ENCODE measurements at places on chromosomes 12 and 14.

GRCh38 chr12:68609998-68610369, 715 bp upstream of the RAP1B start:
- peaks cover 20% of the 10 kb centered on the region for H3K4me1 ChIP-seq
- peak; percentile 57 for DNase-seq
- H3K27ac ChIP-seq, result peak overlapping the region; percentile 92
- H3K4me3 ChIP-seq, result peak overlapping the region; percentile 85

DNA sequence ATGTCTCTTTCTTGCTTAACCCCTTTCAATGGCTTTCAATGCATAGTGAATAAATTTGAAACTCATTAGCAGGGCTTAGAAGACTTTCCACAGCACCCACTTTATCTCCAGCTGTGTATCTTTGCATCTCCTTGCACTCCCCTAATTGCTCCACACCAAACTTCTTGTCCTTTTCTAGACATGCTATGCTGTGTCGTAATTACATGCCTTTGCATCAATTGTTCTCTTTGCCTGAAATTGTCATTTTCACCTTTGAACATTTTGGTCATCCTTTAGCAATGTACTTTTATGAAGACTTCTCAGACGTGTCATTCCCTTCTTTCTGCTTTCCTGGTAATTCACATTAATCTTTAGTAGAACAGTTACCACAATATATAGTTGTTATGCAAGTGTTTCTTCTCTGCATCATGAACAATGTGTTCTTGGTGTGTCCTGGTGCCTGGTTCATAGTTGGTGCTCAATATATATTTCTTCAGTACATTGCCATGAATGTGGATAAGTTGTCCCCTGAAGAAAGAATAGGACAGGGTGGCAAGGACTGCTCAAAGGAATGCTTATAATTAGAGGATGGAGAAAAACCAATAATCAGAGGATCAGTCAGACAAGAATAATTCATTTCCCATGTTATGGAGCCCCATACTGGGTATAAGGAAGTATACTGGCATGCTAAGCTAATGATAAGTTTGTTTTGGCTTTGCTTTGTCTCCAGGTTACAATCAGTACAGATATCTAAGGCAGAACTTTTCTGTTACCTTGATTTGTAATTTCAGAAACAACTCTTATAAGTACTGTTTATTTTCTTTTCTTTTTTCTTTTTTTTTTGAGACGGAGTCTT, 27.2 kb downstream of the ARF6 start:
- H3K4me3 ChIP-seq, result no peak overlapping the region
- no peaks in the 10 kb centered on the region for H3K27me3 ChIP-seq
- no peaks in the 10 kb centered on the region for H3K4me1 ChIP-seq
- no peaks in the 10 kb centered on the region for H3K36me3 ChIP-seq
- DNase-seq, result no peak

DNA sequence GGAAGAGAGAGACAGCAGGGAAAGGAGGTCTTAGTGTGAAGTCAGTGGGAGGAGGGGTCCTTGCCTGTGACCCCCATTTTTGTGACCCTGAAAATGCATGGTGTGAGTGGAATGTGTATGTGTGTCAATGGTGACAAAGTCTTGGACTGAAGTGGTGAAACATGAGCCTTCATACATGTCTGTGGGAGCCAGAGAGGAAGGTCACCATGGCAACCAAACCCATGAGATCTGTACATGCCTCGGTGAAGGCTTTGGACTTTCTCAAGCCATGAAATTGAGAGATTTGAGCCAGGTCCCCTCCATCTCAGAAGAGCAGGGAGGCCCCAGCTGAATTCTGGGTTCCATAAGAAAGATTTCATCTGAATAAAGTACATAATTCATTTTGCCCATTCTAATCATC, 108.7 kb downstream of the TTC8 start:
- no peaks in the 10 kb centered on the region for H3K4me1 ChIP-seq
- no peak for DNase-seq
- H3K27ac ChIP-seq, result no peak overlapping the region
- H3K27me3 ChIP-seq, result no peaks in the 10 kb centered on the region
- H3K36me3 ChIP-seq, result no peaks in the 10 kb centered on the region

- H3K4me3 ChIP-seq, result no peak overlapping the region
- no peak overlapping the region for H3K27ac ChIP-seq
- H3K4me1 ChIP-seq, result no peaks in the 10 kb centered on the region
- no peaks in the 10 kb centered on the region for H3K36me3 ChIP-seq
- DNase-seq, result no peak
- H3K27me3 ChIP-seq, result peaks cover 15% of the 10 kb centered on the region
Measured at GRCh38 chr14:100857233-100857922, 31.5 kb downstream of the MEG3 start.

GRCh38 chr12:131362291-131363211, 348.3 kb upstream of the SFSWAP start:
- H3K27ac ChIP-seq, result no peak overlapping the region
- H3K27me3 ChIP-seq, result no peaks in the 10 kb centered on the region
- no peak overlapping the region for H3K4me3 ChIP-seq
- H3K4me1 ChIP-seq, result no peaks in the 10 kb centered on the region
- DNase-seq, result no peak
- no peaks in the 10 kb centered on the region for H3K36me3 ChIP-seq

DNA sequence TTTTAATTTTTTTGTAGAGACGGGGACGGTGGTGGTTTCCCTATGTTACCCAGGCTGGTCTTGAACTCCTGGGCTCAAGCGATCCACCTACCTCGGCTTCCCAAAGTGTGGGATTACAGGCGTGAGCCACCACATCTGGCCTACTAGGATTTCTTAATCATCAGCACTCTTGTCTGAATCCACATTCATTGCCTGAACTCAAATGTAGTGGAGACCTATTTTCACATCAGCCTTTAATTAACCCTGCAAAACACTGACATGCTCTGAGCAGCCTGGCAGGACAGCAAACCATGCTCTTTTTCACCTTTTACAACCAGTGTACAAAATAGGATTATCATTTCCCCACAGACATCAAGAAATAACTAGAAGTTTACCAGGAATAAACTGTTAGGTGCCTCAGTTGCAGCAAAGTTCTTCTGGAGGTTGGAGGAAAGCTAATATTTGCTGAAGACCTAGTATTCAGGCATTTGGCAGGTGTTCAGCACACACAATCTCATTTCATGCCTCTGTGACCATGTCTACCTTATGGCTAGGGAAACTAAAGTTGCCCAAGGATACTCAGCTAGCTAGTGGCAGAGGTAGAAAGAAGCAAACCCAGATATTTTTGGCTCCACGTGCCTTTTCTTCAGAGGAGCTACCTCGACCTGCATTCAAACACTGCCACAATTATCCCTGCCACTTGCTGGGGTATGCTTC, 37.7 kb downstream of the CFL2 start:
- H3K27ac ChIP-seq, result no peak overlapping the region
- no peaks in the 10 kb centered on the region for H3K27me3 ChIP-seq

- H3K27me3 ChIP-seq, result no peaks in the 10 kb centered on the region
- no peaks in the 10 kb centered on the region for H3K36me3 ChIP-seq
- no peaks in the 10 kb centered on the region for H3K4me1 ChIP-seq
Measured at GRCh38 chr14:92724516-92725340, 23.7 kb downstream of the LGMN start.

DNA sequence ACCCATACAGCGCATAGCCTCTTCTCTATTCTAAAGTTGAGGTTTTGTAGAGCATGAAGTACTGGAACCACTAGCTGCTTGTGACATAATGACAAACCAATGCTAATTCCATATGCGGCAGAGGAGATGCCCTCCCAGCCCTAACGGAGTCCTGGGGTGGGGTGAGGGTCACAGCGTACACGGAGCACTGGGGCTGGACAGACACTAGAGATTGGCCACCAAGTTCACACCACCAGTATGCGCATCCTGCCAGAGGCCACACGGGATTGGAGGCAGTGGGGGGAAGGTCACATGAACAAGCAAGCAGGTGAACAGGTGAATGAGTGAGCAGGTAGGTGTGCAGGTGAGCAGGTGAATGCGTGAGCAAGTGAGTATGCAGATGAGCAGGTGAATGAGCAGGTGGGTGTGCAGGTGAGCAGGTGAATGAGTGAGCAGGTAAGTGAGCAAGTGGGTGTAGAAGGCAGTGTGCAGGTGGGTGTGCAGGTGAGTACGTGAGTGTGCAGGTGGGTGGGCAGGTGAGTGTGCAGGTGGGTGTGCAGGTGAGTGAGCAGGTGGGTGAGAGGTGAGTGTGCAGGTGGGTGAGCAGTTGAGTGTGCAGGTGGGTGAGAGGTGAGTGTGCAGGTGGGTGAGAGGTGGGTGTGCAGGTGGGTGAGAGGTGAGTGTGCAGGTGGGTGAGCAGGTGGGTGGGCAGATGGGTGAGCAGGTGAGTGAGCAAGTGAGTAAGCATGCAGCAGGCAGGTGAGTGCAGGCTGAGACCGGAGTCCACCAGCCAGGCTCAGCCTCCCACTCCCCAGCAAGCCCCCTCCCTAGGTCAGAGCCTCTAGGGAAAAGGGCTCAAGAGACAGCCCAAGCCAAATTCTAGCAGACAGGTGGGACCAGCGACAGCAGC, 52.7 kb downstream of the CCDC85C start:
- H3K36me3 ChIP-seq, result no peaks in the 10 kb centered on the region
- DNase-seq, result no peak
- no peaks in the 10 kb centered on the region for H3K4me1 ChIP-seq
- no peak overlapping the region for H3K4me3 ChIP-seq

GRCh38 chr12:6328945-6329702, 12.8 kb downstream of the TNFRSF1A start:
- no peak for DNase-seq
- H3K36me3 ChIP-seq, result peaks cover 9% of the 10 kb centered on the region
- no peak overlapping the region for H3K4me3 ChIP-seq
- H3K4me1 ChIP-seq, result peaks cover 21% of the 10 kb centered on the region
- no peaks in the 10 kb centered on the region for H3K27me3 ChIP-seq
- H3K27ac ChIP-seq, result no peak overlapping the region

DNA sequence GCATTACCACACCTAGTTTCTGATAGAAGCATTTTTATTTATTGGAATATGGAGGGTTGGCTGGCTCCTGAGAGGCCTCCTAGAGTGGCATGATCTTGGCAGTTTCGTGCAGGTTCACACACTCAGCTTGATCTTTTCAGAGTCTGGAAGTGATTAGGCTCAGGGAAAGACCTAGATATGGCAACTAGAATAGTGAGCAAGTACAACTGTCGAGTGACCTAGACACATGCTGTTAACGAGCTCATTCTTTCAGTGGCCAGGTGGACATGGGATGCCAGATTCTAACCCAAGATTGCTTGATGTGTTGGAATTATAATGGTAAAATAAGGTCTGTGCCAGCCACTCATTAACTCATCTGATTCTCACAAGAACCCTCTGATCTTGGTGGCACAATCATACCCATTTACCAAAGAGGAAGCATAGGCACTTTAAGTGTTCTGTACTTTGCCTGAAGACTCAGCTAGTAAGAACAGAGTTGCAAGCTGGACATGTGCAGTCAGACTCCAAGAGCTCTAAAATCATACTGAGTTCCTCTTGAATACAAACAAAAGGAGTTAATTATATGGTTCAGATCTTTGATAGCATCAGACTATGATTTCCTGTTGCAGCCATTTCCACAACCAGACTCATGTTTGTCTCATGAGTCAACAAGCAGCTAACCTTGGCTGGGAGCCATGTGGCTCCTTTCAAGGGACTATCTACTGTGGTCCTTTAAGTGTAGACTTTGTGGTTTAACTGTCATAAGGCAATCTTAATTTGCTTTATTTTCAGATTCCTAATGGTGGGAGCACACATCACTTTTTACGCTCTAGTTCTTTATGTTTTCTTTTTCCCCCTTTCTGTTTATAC, 144.2 kb downstream of the PLEKHA5 start:
- no peaks in the 10 kb centered on the region for H3K36me3 ChIP-seq
- no peak overlapping the region for H3K4me3 ChIP-seq
- DNase-seq, result no peak
- H3K4me1 ChIP-seq, result no peaks in the 10 kb centered on the region

GRCh38 chr12:459430-460258, at the start of gene B4GALNT3:
Gene B4GALNT3, plus strand, starts transcription at chr12:459939. Its CDS starts 438 bp downstream, at chr12:460377.
- H3K36me3 ChIP-seq, result no peaks in the 10 kb centered on the region
- peaks cover 72% of the 10 kb centered on the region for H3K27me3 ChIP-seq
- no peak within 1 kb of the TSS for H3K27ac ChIP-seq
- H3K4me1 ChIP-seq, result 0 out of 2 replicates have a peak, but pooled peaks cover 4% of the 10 kb centered on the region
- DNase-seq, result peak; percentile 8

DNA sequence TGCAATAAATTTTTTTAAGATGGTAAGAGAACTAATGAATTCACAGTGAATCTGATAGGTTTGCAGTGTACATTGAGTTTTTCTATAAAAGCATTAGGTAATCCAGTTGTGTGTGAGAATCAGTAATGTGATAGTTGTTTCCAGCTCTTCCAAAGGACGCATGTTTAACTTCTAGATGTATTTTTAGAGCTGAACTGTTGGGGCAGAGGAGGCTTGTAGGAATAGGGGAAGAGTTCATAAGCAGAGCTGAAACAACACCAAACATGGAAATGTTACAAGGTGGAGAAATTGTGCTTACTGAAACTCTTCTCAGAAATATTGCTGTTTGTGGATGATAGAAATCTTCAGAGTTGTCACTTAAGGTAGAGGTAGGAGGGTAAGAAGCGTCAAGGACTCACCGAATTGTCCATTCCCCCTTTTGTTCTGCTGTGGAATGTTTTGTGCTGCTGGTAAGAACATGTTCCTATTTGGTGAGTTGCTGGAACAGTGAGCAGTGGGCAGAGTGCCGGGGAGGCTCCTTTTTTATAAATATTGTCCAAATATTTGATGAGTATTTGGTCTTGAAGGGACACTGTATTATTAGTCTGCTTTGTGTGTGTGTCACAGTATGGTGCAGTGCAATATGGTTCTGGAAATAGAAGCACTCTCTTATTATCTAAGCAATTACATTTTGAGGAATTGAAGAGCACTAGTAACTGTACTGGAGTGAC, 76.7 kb downstream of the ANO6 start:
- H3K36me3 ChIP-seq, result no peaks in the 10 kb centered on the region
- H3K4me3 ChIP-seq, result no peak overlapping the region
- no peaks in the 10 kb centered on the region for H3K4me1 ChIP-seq
